Neural progenitor cell (in vitro differentiated cells): ENCODE measurements at places on chromosomes 6 and 20.
A peak's percentile ranks its signal among the peaks of the same experiment; 100 is the strongest.

- no peaks in the 10 kb centered on the region for H3K27me3 ChIP-seq
- DNase-seq: no peak
- peaks cover 10% of the 10 kb centered on the region for H3K4me1 ChIP-seq
- no peak overlapping the region for H3K27ac ChIP-seq
- H3K36me3 ChIP-seq: no peaks in the 10 kb centered on the region
Measured at GRCh38 chr6:20447581-20448132, 46.0 kb downstream of the E2F3 start.

DNA sequence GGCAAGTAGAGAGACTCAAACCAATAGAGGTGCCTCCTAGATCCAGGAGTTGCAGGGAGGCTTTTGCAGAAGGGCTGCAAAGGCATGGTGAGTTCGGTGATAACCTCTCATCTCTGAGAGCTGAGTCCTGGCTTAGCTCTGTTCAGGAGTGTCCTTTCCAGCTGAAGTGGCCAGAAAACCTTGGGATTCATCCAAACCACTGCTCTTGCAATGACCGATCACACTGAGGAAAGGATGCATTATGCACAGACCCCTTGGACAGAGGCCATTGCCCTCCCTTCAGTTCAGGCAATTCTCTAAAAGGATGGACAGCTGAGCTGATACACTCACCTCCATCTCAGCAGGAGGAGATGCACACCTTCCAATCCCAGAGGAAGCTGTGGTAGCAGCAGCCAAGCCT, 158.8 kb upstream of the ENPP5 start:
- H3K4me3 ChIP-seq: no peak overlapping the region
- no peak for DNase-seq
- no peaks in the 10 kb centered on the region for H3K36me3 ChIP-seq
- H3K27me3 ChIP-seq: no peaks in the 10 kb centered on the region

DNA sequence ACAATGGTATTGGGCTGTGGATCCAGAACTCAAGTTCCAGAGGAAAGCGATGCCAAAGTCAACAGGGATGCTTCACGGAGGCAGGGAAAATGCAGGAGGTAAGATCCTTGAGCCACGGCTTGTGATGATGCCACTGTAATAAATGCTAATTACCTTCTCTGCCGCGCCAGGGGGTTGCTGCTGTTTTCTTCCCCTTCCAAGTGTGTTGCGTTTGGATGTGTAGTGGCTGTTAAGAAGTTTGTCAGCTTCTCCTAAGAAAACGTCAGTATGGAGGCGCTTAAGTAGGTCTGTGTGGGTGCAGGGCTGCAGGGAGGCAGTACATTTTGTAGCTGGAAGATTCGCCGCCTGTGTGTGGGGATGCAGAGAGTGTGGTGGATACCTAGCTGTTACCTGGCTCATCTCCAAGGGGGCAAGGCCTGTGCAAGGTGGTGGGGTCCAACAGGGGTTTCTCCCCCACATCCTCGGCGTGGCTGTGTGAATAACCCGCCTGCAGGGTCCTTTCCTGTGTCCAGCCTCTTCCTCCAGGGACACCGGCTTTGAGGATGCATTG, 318.7 kb downstream of the CDH4 start:
- no peak for DNase-seq
- H3K4me3 ChIP-seq: no peak overlapping the region
- H3K4me1 ChIP-seq: peaks cover 26% of the 10 kb centered on the region
- no peaks in the 10 kb centered on the region for H3K36me3 ChIP-seq

- no peak overlapping the region for H3K4me3 ChIP-seq
- no peaks in the 10 kb centered on the region for H3K4me1 ChIP-seq
- DNase-seq: no peak
- H3K27ac ChIP-seq: no peak overlapping the region
- peaks cover 26% of the 10 kb centered on the region for H3K27me3 ChIP-seq
- H3K36me3 ChIP-seq: no peaks in the 10 kb centered on the region
Measured at GRCh38 chr20:4083098-4083865, 67.9 kb upstream of the RNF24 start.

GRCh38 chr6:16799279-16800193, 38.3 kb upstream of the ATXN1 start:
- H3K4me3 ChIP-seq: no peak overlapping the region
- H3K27me3 ChIP-seq: peaks cover 19% of the 10 kb centered on the region
- peaks cover 12% of the 10 kb centered on the region for H3K4me1 ChIP-seq

DNA sequence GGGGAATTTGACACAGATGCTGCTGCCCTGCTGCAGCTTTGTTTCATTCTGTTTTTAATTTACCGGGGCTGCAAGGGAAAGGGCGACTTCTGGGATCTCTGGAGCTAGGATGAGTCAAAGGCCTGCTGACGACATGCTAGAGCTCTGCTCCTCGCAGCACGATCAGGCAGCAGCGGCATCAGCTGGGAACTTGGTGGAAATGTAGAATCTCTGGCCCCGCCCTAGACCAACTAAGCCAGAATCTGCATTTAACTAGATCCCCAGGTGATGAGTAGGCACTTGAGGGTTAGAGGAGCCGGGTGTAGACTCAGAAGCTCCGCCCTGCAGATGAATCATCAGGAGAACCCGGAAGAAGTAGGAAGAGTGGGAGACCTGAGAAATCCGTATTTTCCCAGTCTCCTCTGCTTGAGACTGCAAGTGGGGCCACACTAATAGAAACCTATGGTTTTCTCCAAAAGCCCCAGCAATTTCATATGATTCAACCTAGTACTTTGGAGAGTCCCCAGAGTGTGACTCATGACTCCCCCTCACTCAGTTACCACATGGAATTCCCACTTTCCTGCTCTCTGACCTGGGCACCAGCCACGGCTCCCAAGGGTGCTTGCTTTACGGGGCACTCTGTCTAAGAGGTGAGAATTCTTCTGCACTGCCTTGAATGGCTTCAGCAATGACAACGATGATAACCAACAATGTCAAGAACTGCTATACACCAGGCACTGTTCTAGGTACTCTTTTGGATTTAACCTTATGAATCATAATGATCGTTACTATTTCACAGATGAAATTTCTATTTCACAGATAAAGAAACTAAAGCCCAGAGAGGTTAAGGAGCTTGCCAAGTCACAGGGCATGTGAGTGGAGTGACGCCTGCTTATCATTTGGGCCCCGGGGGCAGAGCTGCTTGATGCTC, 18.1 kb downstream of the TUBB2B start:
- H3K27ac ChIP-seq: no peak overlapping the region
- H3K27me3 ChIP-seq: no peaks in the 10 kb centered on the region
- no peaks in the 10 kb centered on the region for H3K36me3 ChIP-seq
- peak; percentile 62 for DNase-seq
- H3K4me1 ChIP-seq: peaks cover 17% of the 10 kb centered on the region

GRCh38 chr20:34426026-34426425, 63.0 kb downstream of the ITCH start:
- no peak overlapping the region for H3K4me3 ChIP-seq
- peaks cover 9% of the 10 kb centered on the region for H3K36me3 ChIP-seq
- no peak for DNase-seq

- peaks cover 25% of the 10 kb centered on the region for H3K4me1 ChIP-seq
- no peak overlapping the region for H3K4me3 ChIP-seq
- no peaks in the 10 kb centered on the region for H3K36me3 ChIP-seq
- DNase-seq: no peak
- H3K27me3 ChIP-seq: no peaks in the 10 kb centered on the region
- no peak overlapping the region for H3K27ac ChIP-seq
Measured at GRCh38 chr6:42249279-42249678, 31.6 kb upstream of the MRPS10 start.

DNA sequence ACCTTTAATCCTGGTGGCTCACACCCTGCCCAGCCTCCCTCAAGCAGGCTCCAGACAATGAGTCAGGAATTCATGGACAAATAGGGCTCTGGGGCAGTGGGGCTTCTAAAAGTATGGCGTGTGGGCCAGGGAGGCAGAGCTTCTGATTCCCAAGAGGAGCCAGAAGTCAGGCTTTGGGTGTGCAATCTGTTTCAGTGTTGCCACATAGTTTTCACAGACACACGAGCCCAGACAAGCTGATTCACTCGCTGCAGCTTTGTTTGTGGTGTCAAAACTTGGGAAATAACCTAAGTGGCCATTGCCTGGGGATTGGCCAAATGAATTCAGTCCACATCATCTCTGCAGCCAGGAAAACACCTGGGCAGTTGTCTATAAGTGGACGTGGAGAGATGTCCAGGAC, 9.2 kb downstream of the PEDS1 start:
- H3K4me3 ChIP-seq: no peak overlapping the region
- DNase-seq: no peak
- H3K27me3 ChIP-seq: no peaks in the 10 kb centered on the region
- H3K36me3 ChIP-seq: no peaks in the 10 kb centered on the region

DNA sequence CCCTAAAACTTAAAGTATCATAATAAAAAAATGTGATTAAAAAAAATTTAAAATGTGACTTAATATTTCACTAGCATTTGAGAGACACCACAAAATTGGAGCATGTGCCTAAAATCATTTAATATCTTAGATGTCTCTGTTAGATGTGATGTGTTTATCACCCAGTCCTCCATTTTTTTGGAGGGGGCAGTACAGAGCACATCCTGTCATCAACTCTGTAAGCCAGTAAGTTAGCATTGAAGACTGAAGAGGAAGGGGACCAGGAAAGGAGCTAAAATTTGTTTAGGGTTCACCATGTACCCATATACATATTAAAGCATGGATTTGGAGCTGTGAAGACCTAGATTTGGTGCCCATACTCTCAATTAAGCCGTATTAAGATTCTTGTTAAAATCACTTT, 30.7 kb upstream of the ADIG start:
- H3K27ac ChIP-seq: no peak overlapping the region
- H3K4me3 ChIP-seq: no peak overlapping the region
- peaks cover 22% of the 10 kb centered on the region for H3K36me3 ChIP-seq
- no peaks in the 10 kb centered on the region for H3K4me1 ChIP-seq
- DNase-seq: peak; percentile 4
- no peaks in the 10 kb centered on the region for H3K27me3 ChIP-seq

DNA sequence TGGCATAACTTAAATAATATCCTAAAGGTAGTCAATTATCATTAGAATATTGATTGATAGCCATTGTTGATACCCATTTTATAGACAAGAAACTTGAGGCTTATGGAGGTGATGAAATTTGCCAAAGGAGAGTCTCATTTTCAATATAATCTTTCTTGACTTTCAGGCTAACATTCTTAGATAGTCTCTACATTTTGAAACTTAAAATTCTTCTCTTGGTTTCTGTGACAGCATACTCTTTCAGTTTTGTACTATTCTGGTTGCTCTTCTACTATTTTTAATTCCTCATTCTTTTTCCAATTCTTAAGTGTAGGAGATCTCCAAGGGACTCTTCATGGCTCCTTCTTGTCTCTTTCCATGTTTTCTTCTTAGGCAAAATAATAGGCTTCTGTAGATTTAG, 3.7 kb upstream of the SH3BGRL2 start:
- H3K36me3 ChIP-seq: no peaks in the 10 kb centered on the region
- DNase-seq: no peak
- H3K27ac ChIP-seq: no peak overlapping the region
- H3K27me3 ChIP-seq: peaks cover 25% of the 10 kb centered on the region
- no peak overlapping the region for H3K4me3 ChIP-seq
- peaks cover 7% of the 10 kb centered on the region for H3K4me1 ChIP-seq

GRCh38 chr6:56757588-56757984, 114.9 kb upstream of the DST start:
- peaks cover 60% of the 10 kb centered on the region for H3K4me1 ChIP-seq
- DNase-seq: peak; percentile 55
- no peak overlapping the region for H3K27ac ChIP-seq
- no peak overlapping the region for H3K4me3 ChIP-seq
- H3K27me3 ChIP-seq: no peaks in the 10 kb centered on the region
- H3K36me3 ChIP-seq: no peaks in the 10 kb centered on the region

- H3K4me1 ChIP-seq: peaks cover 9% of the 10 kb centered on the region
- DNase-seq: peak; percentile 70
- H3K27ac ChIP-seq: no peak overlapping the region
- no peaks in the 10 kb centered on the region for H3K36me3 ChIP-seq
- peaks cover 87% of the 10 kb centered on the region for H3K27me3 ChIP-seq
- H3K4me3 ChIP-seq: peak overlapping the region; percentile 90
Measured at GRCh38 chr6:144064402-144065212, 30.8 kb downstream of the SF3B5 start.

- H3K27ac ChIP-seq: no peak overlapping the region
- no peaks in the 10 kb centered on the region for H3K4me1 ChIP-seq
- no peak overlapping the region for H3K4me3 ChIP-seq
- H3K36me3 ChIP-seq: no peaks in the 10 kb centered on the region
Measured at GRCh38 chr20:51484831-51485230, 57.7 kb downstream of the NFATC2 start.

GRCh38 chr6:155985660-155986138, 530.1 kb upstream of the NOX3 start:
- no peak overlapping the region for H3K27ac ChIP-seq
- DNase-seq: no peak
- no peak overlapping the region for H3K4me3 ChIP-seq
- no peaks in the 10 kb centered on the region for H3K36me3 ChIP-seq

DNA sequence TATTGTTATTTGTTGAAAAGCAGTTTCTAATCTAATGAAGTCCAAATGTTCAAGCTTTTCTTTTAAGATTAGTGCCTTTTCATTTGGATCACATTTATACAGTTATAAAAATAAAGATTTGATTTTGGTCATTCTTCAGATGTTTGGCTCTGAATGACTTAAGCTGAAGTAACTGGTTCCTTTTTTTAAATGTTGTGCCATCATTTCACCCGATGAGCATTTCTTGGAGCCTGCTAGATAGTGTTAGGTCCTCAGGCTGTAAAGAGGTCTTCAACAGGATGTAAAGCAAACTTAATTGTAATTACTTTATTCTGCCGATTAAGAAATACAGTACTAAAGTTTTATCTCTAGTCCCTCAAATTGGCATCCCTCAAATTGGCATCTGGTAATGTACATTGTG, 41.2 kb upstream of the ASIP start:
- peaks cover 8% of the 10 kb centered on the region for H3K4me1 ChIP-seq
- peaks cover 10% of the 10 kb centered on the region for H3K27me3 ChIP-seq
- no peak overlapping the region for H3K4me3 ChIP-seq
- H3K27ac ChIP-seq: no peak overlapping the region
- no peaks in the 10 kb centered on the region for H3K36me3 ChIP-seq

DNA sequence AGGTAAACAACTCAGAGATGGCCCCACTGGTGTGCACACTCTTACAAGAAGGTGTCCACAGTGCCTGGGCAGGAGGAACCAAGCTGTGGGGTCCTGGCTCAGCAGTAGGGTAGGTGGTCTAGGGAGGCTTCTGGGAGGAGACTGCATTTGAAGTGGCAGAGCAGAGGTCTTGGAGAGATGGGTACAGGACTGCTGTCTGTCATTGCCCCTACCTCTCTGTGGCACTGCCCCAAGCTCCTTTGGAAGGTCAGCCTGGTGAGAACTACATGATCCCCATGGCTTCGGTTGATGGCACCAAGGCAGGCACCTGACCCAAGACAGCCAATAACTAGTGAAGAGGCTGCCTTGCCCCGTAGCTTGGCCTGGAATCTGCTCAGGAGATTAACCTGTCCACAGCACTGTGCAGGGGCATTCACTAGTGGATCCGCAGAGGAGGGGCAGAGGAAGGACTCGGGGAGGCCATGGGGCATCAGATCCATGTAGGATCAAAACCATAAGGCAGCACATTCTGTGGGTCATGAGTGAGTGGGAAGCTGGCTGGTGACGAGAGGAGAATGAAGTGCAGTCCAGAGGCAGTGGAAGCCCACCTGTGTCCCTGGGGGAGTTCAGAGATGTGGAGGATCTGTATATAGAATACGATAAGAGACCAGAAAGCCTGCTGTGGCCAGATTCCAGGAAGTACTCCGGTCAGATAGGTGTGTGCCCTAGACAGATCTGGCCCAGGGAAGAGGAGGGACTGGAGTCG, 162.0 kb downstream of the GRM4 start:
- H3K4me1 ChIP-seq: peaks cover 9% of the 10 kb centered on the region
- H3K36me3 ChIP-seq: no peaks in the 10 kb centered on the region
- H3K27me3 ChIP-seq: no peaks in the 10 kb centered on the region
- no peak overlapping the region for H3K27ac ChIP-seq
- DNase-seq: no peak
